ENCODE measurements at places on chromosomes 12 and 14.

DNA sequence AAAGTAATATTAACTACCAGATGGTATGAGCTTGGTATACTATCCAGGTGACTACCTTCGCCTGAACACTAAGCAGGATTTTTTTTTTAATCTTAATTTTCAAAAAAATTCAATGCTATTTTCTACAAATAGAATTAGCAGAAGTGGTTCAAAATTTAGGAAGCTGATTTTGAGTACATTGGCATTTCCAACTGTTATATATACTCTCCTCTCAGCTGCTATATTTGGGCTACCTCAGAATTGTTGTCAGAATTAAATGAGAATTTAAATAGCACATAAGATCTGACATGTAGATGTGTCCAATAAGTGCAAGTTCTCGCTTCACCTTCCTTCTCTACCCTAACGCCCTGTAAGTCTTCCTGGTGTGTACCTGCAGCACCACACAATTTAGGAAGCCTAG, 83.1 kb downstream of the DUSP6 start:
- DNase-seq, result no peak

- DNase-seq, result no peak
Measured at GRCh38 chr12:12885096-12885792, 6.1 kb upstream of the GPRC5A start.

GRCh38 chr12:69947123-69947522, 122.1 kb downstream of the MYRFL start:
- DNase-seq, result no peak

DNA sequence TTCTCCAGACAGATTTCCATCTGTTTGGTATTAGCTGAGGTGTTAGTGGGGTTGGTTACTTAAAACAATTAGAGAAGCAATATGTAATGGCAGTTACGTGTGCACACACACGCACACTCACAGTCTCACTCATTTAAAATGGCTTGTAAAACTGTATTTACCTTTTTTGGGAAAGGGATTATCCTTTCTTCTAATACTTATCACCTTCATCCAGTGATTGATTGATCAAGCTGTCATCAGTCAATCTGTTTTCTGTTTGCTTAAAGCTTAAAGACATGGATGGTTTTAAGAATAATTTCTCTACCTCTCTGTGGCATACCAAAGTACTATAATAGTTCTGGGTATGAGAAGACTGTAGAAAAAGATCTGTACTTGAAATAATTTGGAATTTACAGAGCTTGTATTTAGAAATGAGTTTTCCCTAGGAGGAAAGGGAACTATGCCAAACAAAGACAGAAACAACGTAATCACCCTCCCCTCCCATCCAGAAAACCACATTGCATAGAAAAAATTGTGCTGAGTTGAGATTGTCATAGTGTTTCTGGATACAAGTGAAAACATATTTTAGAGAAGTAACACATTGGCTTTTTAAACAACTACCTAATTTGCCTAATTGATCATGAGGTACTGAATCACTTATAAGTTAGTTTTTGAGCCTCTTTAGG, 455.8 kb downstream of the PCNX1 start:
- no peak for DNase-seq

DNA sequence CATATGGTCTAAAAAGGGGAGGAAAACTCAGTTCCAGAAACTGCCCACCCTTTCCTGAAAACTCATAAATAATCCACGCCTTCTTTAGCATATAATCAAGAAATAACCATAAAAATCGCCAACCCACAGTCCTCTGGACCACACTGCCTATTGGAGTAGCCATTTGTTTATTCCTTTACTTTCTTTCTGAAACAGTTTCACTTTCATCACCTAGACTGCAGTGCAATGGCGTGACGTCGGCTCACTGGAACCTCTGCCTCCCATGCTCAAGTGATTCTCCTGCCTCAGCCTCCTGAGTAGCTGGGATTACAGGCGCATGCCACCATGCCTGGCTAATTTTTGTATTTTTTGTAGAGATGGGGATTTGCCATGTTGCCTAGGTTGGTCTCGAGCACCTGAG, 44.2 kb downstream of the CLMN start:
- no peak for DNase-seq
